ENCODE measurements at places on chromosomes 12 and 14.

DNA sequence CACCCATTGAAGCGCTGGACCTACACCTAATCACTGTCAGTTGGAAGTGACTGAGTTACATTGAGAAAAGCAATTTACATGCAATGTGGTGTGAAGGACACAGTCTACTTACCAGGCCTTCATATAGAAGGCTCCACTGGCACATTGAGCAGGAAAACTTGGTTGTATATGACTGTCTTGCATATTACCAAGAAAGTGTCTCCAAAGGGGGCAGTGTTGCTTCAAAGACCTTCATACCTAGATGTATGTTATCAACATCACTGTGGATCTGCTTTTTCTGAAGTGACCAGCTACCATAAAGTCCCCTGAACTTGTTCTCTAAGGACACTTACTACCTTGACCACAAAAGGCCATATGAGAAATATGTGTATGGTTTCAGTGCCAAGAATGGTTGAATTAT is 64.1 kb downstream of the NELL2 start:
- no peak for DNase-seq

GRCh38 chr14:64698903-64699302 is 5.3 kb upstream of the PLEKHG3 start:
- no peak for DNase-seq

GRCh38 chr14:73460691-73461127 is 2.4 kb upstream of the NUMB start:
- DNase-seq, result peak; percentile 55

GRCh38 chr12:104788840-104789271 is 169.2 kb downstream of the SLC41A2 start:
- no peak for DNase-seq

GRCh38 chr12:131437706-131438492 is 273.0 kb upstream of the SFSWAP start:
- DNase-seq, result no peak

DNA sequence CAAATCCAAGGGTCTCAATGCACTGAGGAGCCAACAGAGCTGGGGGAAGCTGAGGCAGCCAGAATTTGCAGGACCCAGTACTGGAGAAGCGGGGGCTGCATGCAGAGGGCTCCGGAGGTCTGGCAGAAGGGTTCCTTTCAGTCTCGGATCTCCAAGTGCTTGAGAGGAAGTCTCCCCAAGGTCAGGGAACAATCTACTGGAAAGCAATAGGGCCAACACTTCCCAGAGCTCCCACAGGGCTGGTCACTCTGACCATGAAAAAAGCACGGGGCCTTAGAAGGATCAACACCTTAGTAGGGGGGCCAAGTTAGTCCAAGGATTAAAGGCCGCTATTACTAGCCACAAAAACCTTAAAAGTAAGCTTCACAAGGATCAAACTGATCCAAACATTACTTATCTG is 31.7 kb downstream of the SPPL3 start:
- no peak for DNase-seq

Data from NCI-H1436 treated with DMSO at 0.1 percent for 48 hours (cell line).